ENCODE measurements at places on chromosomes 2 and 18. TPM values are rescaled to one million over a fixed set of nuclear protein-coding genes. Genes with fewer than 3 reads are reported as not detected.

The ANKRD62 gene
- total RNA-seq, result 0.17 TPM

The ASB18 gene
- not detected for total RNA-seq

GRCh38 chr2:98532756-98533155 is 75.6 kb downstream of the COA5 start:
- no peak for DNase-seq

DNA sequence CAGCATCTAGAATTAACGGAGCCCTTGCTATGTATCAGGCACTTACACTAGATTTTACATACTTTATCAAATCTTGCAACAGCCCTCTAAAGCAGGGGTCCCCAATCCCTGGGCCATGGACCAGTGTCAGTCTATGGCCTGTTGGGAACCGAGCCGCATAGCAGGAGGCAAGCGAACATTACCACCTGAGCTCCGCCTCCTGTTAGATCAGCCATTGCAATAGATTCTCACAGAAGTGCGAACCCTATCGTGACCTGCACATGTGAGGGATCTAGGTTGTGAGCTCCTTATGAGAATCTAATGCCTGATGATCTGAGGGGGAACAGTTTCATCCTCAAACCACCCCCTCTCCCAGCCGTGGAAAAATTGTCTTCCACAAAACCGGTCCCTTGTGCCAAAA is 13.4 kb downstream of the DNAJB2 start:
- DNase-seq, result no peak

- DNase-seq, result no peak
Observed at GRCh38 chr2:231604101-231604684, 11.5 kb downstream of the TEX44 start.

DNA sequence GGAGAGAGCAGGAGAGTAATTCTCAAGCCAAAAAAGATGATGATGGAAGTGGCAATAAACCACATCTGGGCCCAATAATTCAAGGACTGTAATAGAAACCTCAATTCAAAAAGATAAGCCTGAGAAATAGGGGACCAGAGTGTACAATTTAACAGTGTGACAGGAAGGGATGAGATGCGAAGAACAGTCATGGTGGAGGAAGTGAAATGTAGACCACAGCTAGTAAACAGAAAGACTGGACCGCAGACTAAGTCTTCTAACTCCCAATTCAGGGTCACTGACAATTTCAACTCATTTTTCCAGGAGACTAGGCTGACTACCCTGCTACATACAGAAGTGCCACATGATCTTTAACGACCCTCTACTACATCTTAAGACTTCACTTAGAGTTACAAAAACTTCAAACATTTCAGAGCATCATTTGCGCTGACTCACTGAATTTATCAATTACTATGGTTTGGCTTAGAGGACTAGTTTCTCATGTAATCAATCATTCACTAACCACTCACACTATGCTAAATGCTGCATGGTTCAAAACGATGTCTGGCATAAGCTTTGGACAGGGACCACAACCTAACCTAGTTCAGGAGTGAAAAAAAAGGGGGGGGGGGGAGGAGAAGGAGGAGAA is 9.0 kb downstream of the CUL3 start:
- no peak for DNase-seq

- no peak for DNase-seq
Observed at GRCh38 chr18:32974421-32975162, 201.8 kb upstream of the KLHL14 start.
